ENCODE measurements at places on chromosomes 6 and 20. TPM values are rescaled to one million over a fixed set of nuclear protein-coding genes. Genes with fewer than 3 reads are reported as not detected.
A peak's percentile ranks its signal among the peaks of the same experiment; 100 is the strongest.

The XKR7 gene
- not detected for total RNA-seq

- DNase-seq, result no peak
Measured at GRCh38 chr6:79377047-79377446, 142.6 kb upstream of the HMGN3 start.

The VAPB gene
- 74.5 TPM for total RNA-seq

GRCh38 chr20:45347936-45348778 is at the start of gene SDC4:
Gene SDC4, minus strand, starts transcription at chr20:45348424. Its CDS starts 40 bp downstream, at chr20:45348384.
- DNase-seq, result peak; percentile 85

The SAMD3 gene
- total RNA-seq, result 0.32 TPM

The SFTA2 gene
- not detected for total RNA-seq

DNA sequence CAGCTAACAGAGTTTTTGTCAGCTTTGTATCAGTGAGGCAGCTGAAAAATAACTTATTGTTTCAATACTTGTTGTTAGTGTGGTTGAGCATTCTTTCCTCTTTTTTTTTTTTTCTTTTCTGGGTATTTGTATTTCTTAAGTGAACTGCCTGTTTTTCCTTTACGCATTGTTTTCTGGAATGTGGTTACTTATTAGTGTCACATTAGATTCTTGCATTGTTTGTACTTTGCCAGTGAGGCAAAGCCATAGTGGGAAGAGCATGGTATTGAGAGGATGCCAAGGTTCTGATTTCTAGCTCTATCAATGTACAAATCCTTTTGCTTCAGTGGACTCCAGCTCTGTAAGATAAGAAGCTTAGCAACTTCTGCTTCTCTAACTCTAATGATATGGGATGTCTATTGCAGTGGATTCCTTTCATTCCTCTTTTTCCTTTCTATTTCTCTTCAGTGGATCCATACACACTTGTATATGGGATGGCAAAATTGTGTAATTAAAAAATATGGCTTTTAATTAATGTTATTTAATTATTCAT is 3.9 kb downstream of the CDKAL1 start:
- no peak for DNase-seq

The ELMO2 gene
- 37.1 TPM for total RNA-seq

The LHFPL5 gene
- not detected for total RNA-seq

The ENPP1 gene
- 1.4 TPM for total RNA-seq

DNA sequence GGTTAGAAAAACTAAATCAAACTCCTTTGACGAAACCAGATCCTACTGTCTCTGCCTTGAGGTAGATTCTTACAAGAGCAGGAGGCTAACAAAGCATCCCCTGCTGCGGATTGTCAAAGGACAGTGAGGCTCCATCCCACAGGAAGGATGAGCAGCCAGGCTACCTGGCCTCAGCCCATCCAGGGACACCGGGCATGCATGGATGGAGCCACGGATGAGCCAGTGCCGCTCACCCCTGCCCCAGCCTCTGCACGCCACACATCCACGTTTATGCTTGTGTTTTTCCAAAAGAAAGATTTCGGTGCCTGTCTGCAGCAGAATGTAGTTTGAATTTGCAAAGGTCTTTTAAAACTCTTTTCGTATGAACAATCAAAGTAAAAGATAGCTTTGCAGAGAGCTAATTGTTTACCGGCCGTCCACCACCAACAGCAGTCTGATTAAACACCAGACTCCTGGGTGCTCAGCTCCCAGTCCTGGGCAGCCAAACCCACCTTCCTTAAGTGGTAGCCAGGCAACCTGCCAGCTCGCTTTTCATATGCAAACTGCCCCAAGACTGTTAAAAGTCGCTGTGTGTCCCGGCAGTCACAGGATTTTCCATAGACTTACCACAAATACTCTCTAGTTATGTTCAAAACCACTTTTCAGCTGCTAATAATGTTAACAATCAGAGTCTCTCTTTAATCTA is 999 bp downstream of the THBS2 start:
- no peak for DNase-seq

DNA sequence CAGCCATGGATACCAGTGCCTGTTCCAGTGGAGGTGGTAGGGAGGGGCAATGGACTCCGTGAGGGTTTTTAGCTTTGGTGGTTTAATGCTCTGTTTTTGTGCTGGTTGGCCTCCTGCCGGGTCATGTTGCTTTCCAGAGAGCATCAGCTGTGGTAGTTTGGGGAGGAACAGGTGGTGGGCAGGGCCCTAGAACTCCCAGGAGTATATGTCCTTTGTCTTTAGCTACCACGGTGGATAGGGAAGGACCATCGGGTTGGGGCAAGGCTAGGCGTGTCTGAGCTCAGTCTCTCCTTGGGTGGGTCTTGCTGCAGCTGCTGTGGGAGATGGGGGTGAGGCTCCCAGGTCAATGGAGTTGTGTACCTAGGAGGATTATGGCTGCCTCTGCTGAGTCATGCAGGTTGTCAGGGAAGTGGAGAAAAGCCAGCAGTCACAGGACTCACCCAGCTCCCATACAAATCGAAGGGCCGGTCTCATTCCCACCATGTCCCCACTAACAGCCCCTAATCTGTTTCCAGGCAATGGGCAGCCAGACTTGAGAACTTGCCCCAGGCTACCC is 38.9 kb downstream of the MRAP2 start:
- DNase-seq, result no peak

GRCh38 chr20:8981482-8981881 is 87.4 kb upstream of the PLCB4 start:
- DNase-seq, result no peak

DNA sequence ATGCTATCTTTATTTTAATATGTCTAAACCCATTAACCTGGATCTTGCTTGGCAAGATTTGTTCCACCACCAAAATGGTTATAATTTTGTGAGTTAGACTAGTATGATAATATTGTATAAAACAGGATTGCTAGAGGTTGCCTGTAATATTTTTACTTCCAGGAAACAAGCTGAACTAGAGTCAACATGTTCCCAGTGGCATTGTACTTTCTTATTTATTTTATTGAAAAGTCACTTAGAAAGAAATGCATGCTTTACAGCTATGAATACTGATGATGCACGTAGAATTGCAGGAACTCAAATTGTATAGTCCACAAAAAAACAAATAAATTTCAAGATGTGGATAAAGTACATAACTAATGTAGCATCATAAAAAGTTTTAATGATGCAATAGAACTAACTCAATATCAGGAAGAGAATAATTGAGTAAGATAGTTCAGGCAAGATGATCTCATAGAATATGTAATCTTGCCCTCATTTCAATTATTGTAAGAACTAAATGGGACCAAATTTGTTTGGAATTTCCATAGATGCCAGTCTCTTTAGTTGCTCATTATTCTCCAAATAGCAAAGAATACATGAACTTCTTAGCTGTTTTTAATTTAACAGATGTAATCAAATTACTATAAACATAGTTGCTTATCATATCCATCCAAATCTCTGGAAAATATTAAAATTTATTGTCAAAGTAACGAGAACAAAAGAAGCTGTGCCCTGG is 451.8 kb downstream of the COL12A1 start:
- DNase-seq, result no peak

DNA sequence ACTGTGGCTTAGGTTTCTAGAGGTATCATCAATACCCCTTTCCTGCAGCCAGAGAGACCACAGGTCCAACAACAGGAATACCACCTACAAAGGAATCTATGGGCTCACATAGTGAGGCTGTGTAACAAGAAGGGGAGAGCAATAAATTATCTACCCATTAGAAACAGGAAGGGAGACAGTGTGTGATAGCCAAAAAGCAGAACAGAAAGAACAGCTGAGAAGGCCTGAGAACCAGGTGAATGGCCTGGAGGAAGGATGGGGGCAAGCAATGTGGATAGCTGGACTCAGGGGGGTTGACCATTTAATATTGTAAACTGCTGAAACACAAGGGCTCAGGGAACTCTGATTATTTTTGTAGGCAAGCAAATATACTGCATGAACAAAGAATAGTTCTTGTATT is 628.2 kb downstream of the COL12A1 start:
- no peak for DNase-seq

- DNase-seq, result no peak
Measured at GRCh38 chr6:6866656-6867403, 240.9 kb upstream of the RREB1 start.

GRCh38 chr20:58721951-58722778 is 29.6 kb downstream of the NPEPL1 start:
- DNase-seq, result no peak

- peak; percentile 41 for DNase-seq
Measured at GRCh38 chr6:156933201-156934068, 156.3 kb downstream of the ARID1B start.

DNA sequence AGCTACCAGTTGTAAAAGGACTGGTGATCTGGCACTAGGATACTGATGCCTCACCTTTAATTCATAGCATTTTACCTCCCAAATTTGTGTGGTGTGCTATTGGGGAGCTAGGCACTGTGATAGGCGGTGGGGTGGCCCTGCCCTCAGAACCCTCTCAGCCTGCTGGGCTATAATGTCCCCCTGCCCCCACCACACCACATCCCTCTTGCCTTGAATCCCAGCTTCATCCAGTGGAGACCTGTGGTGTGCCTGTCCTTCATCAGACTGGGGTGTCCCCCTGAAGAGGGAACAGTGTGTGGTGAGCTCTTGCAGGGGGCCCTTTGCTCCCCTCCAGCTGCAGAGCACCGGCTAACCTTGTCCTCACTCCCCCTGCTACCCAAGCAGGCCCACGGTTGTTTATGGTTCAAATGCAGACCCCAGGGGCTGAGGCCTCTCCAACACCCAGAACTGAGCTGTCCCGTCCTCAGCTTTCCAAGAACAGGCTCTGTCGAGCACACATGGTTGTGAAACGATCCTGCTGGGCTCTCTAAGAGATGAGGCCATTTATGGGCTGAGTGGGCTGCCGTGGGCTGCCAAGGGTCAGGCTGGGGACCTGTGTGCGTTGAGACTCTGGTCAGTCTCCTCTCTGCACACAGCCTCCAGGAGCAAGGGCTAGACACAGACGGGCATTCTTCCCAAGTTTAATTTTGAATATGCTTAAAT is 26.9 kb upstream of the VEGFA start:
- DNase-seq, result peak; percentile 49

DNA sequence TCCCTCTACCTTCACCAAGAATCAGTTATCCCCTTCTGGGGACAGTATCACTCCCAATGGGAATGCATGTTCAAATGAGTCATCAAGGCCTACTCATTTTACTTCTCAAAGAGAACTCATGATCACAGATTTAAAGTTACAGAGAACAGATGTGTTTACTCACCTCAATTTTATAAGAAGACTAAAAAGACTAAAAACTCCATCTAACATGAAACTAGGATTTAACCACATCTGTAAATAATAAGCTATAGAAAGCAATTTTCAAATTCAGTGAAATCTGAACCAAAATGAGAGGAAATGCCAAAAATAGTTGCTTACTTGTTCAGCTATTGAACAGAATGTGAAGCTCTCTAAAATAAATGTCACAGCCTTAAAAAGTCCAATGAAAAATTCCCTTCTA is 300.1 kb upstream of the KCNQ5 start:
- no peak for DNase-seq

- no peak for DNase-seq
Measured at GRCh38 chr6:92538926-92539325, 880.4 kb downstream of the EPHA7 start.

- DNase-seq, result no peak
Measured at GRCh38 chr6:107292715-107293271, 166.6 kb downstream of the PDSS2 start.

DNA sequence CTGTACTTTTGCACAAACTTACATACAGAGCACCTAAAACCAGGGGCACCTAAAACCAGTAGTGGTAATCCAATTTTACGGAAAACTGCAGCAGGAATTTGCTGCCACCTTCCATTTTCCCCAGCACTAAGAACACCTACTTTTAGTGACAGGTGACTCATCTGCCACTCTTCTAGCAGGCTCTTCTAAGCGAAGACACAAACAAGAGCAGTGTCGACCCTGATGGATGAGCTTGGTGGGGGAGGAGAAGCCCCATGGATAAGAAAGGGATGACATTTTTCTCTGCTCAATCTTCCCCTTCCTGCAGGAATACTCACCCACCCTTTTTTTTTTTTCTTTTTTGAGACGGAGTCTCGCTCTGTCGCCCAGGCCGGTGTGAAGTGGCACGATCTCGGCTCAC is 116.9 kb downstream of the GMPR start:
- DNase-seq, result no peak

The RIPOR2 gene
- total RNA-seq, result 3.6 TPM

- DNase-seq, result no peak
Measured at GRCh38 chr6:102187186-102187585, 793.7 kb downstream of the GRIK2 start.
